ENCODE measurements at places on chromosomes 5 and 9.

- no peak for DNase-seq
Measured at GRCh38 chr9:73137914-73138313, 13.8 kb upstream of the ANXA1 start.

DNA sequence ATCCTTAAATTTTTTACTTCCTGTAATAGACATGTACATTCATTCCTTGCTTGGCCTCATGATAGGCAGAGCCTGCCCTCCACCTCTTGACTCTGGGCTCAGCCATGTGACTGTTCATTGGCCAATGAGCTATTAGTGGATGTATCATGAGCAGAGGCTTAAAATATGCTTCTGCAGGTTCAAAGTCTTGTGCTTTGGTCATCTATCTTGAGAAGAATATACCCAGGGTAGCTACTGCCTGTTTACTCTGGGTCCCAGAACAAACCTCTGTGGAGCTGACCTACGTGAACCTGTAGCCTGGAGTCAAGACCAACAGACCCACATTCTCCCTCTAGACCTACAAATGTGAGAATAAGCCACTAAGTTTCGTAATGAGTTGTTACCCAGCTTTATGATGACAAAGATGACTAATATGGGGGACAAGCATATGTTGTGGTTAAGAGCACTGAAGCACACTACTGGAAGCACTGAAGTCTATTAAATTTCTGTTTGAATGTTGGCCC, 244.4 kb downstream of the MAST4 start:
- no peak for DNase-seq

DNA sequence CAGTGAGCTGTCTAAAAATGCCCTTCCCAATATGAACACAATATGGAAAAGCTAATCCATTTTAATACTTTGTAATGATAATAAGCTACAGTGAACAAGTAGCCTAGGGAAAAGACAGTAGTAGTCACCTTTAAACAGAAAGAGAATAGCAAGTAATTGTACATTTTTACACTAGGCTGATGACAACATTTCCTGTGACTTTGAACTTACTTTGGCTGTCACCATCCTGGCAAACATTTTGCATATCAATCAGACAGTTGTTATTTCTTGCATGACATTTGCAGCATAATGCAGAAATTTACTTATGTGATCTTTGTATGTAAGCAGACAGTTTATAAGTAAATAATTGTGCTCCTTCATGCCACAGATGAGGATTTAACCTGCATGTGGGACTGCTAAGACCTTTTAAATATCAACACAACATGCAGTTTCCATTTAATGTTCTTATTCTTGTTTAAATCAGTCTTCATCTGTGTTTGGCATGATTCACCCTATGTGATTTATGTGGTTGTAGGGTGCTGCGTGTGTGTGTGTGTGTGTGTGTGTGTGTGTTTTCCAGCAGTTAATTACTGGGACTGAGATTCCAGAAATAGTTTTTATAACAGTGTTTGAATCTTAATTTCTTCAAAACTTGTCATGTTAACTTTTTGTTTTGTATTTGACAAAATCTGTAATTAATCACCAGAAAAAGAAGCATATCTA, 997.1 kb upstream of the ARRDC3 start:
- no peak for DNase-seq

- DNase-seq = no peak
Measured at GRCh38 chr5:55853041-55853670, 2.0 kb downstream of the IL31RA start.

- no peak for DNase-seq
Measured at GRCh38 chr9:69812068-69813000, 8.3 kb upstream of the CFAP95 start.

DNA sequence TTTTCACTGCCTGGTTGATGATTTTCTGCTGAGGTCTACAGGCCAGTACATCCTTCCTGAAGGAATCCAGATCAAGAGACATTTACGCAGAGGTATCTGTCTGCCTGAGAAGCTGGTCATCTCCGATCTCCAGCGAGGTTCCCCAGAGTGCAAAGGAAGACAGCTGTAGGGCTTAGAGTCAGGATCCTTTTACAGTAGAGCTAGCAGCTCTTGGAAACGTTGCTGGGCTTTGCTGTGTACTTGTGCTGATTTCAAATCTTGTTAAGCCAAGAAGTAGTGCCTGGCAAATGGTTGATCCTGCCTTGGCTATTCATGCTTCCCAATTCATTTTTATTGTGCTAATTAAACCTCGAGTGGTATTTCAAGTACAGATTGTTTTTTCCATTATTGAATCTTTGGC, 48.9 kb downstream of the NTRK2 start:
- DNase-seq = no peak

DNA sequence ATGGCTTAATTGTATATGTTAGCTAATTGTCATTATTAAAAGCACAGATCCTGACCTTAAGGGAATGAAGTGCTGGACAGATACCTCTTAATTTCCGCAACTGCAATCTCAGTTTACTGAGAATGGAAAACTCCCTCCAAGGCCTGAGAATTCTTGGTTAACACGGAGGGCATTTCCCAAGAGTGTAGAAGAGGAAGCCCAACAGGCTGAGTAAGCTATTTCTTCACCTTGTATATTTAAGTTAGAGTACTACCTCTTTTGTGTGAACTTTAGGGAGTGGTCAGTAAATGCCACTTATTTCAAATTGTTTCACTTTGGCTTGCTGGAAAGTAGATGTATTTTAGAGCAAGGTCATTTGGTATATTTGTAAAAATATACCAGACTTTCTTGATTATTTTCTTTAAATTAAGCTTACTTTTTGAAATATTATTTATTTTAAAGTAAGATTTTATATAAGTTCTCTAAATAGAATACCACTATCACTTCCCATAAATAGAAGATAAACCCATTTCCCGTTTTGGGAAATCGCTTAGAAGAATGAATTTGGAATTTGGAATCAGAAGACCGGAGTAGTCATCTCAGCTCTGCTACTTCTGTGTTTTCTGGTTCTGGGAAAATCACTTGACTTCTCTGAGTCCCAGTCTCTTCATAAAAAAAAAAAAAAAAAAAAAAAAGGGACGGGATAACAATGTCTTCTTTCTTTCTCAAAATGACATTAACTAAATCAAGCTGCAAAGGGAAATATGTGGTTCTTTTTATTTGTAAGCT, 26.0 kb upstream of the C9orf72 start:
- DNase-seq = no peak

DNA sequence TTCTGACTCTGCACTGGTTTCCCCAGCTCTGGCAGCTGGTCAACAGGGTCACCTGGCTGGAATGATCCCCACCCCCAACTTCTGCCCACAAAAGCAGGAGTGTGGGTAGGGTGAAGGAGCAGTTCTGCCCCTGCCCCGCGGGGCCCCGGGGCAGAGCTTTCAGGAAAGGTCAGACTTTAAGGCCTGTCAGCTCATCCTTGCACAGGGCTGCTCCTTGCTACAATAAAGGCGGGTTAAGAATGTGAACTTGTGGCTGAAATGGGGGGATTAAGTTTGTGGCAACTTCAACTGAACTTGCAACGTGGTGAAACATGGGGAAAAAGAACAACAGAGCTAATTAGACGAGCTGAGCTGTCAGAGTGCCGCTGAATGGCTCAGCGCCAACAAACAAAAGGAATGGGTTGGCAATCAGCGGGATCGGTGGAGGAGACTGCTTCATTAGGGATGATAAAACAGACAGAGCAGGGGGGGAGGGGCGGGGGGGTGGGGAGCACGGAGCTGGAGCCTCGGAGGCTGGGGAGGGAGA, 50.8 kb downstream of the CRB2 start:
- DNase-seq = no peak

- no peak for DNase-seq
Measured at GRCh38 chr5:76367623-76368371, 35.3 kb upstream of the IQGAP2 start.

- no peak for DNase-seq
Measured at GRCh38 chr5:129082225-129083136, 12.1 kb upstream of the ISOC1 start.

DNA sequence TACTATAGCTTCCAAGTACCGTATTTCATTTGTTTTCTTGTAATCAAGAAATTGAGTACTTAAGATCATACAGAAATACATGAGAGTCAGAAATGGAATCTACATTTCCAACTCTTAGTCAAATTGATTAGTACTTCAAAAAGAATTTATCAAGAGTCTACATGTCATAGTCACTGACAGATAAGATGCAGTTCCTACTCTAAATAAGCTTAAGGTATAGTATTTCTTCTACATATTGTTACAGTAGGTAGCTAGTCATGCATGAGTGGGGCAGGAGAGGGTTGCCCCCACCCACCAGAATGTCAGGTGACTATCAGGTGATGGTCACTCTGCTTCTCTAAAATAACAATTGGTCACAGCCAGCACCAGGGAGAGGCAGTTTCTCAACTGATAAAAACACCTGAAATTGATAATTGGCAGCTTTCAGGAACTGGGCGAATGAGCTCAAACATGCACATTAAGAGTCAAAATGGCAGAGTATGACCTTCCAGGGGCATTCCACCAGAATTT, 2.9 kb downstream of the BAAT start:
- no peak for DNase-seq

- peak; percentile 37 for DNase-seq
Measured at GRCh38 chr5:176611435-176611834, 1.5 kb upstream of the GPRIN1 start.

GRCh38 chr9:77731930-77732329, 83.8 kb upstream of the GNA14 start:
- DNase-seq = no peak

- DNase-seq = no peak
Measured at GRCh38 chr9:22528485-22528884, 81.9 kb downstream of the DMRTA1 start.

DNA sequence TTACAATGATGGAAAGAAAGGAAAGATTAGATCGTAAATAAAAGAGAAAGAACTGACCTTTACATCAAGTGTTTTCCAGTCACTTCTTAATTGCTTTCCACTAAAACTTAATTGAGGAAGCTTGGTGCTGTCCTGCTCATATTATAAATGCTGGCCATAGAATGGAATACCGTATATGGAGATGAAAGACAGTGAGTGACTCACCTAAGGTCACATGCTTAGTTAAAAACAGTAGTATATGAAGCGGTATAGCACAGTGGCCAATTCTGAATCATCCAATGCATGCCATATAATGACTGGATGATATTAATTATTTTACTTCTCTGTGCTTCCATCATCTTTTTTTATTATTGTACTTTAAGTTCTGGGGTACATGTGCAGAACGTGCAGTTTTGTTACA, 482.4 kb upstream of the SGCD start:
- no peak for DNase-seq

DNA sequence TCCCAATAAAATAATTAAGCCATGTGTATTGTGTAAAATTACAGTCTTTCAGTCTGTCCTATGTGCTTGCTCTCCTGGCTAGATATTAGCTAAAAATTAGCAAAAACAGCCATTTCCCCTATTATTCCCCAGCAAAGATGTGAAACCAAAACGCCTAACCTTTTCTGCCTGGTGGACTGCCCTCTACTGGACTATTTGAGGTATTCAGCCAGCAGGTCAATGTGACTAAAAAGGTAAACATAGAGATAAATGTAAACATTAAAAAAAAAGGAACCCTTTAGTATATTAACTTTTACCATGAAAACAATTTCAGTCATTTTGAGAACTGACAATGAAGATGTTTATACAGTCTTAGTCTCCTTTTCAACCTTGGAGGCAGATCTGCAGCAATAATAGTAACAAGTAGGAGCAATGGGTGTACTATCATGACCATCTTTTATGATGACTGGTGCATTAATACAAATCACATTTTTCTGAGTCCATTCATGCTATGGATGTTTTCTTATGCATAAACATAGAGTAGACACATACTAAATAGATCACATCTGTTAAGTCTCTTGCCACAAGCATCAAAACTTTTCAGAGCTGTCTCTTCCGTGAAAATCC, 10.1 kb downstream of the ATG12 start:
- DNase-seq = no peak

- no peak for DNase-seq
Measured at GRCh38 chr9:137891588-137892423, 14.2 kb downstream of the CACNA1B start.

DNA sequence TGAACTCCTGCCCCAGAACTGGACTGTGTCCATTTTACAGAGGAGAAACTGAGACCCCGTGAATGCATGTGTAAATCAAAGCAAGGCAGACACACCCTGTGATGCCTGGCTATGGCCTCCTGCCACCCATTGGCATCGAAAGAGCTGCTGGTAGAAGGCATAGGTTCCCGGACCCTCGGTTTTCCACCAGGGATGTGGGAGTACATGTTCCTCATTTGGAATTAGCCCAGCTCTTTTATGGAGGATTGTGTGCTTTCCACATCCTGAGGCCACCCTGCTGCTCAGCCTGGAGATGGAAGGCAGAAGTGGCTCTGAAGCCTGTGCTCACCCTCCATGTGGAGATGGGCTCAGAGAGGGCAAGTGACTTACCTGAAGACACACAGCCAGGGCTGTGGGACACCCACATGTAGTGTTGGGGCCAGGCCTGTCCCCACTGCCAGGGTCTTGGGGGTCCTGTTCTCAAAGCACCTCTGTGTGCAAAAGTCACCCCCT, 2.8 kb downstream of the SUSD3 start:
- DNase-seq = no peak

GRCh38 chr9:94804316-94804715, 77.8 kb downstream of the AOPEP start:
- no peak for DNase-seq

Data from activated CD8-positive, alpha-beta memory T cell treated with anti-CD3 and anti-CD28 coated beads for 1 hour (primary cell).